Mesangial cell (primary cell): ENCODE measurements at places on chromosomes 5 and 9. TPM values are rescaled to one million over a fixed set of nuclear protein-coding genes. Genes with fewer than 3 reads are reported as not detected.

TCF7 gene
- 2.6 and 2.8 TPM in 2 replicates for total RNA-seq

INSL6 gene
- not detected in 2 replicates for total RNA-seq

PDGFRB gene
- 35.4 and 101 TPM in 2 replicates for total RNA-seq

PHAX gene
- 21.7 and 30.5 TPM in 2 replicates for total RNA-seq

SSNA1 gene
- total RNA-seq, result 79.7 and 97.1 TPM in 2 replicates

ZBED3 gene
- total RNA-seq, result 3.3 and 15.8 TPM in 2 replicates

C9orf78 gene
- total RNA-seq, result 17.0 and 24.0 TPM in 2 replicates

CACFD1 gene
- 6.5 and 29.3 TPM in 2 replicates for total RNA-seq

HAPLN1 gene
- 0.49 and 0.76 TPM in 2 replicates for total RNA-seq

C9orf153 gene
- 0.16 TPM in 1 of 2 replicates, not detected in the other for total RNA-seq

FOXD4 gene
- total RNA-seq, result 0.25 TPM in 1 of 2 replicates, not detected in the other

GLRA1 gene
- total RNA-seq, result not detected in 2 replicates

CTXN3 gene
- not detected in 2 replicates for total RNA-seq

TPPP gene
- 0.65 and 1.1 TPM in 2 replicates for total RNA-seq

ADRA1B gene
- total RNA-seq, result 3.1 and 3.8 TPM in 2 replicates

AJM1 gene
- total RNA-seq, result 0.81 and 1.5 TPM in 2 replicates

PROB1 gene
- total RNA-seq, result 3.1 and 3.4 TPM in 2 replicates

OCLN gene
- 6.0 and 16.5 TPM in 2 replicates for total RNA-seq

FBN2 gene
- total RNA-seq, result 24.6 and 28.3 TPM in 2 replicates

HMMR gene
- total RNA-seq, result 1.0 and 39.9 TPM in 2 replicates

KCNV2 gene
- total RNA-seq, result not detected in 2 replicates

SH3RF2 gene
- total RNA-seq, result 15.2 and 19.6 TPM in 2 replicates

PPP6C gene
- total RNA-seq, result 19.5 and 21.3 TPM in 2 replicates

MSX2 gene
- total RNA-seq, result 0.16 and 0.38 TPM in 2 replicates

FREM1 gene
- under 0.01 and 1.6 TPM in 2 replicates for total RNA-seq

LURAP1L gene
- total RNA-seq, result 3.9 and 4.1 TPM in 2 replicates

PPP3R2 gene
- total RNA-seq, result not detected in 2 replicates

PCDHA1 gene
- under 0.01 and 0.16 TPM in 2 replicates for total RNA-seq

GNA14 gene
- 0.49 and 0.51 TPM in 2 replicates for total RNA-seq

FGF1 gene
- 0.25 and 2.6 TPM in 2 replicates for total RNA-seq

TMEM171 gene
- total RNA-seq, result 8.1 and 9.1 TPM in 2 replicates

ADAMTS19 gene
- 0.13 and 0.16 TPM in 2 replicates for total RNA-seq

ZNF300 gene
- 3.7 and 4.1 TPM in 2 replicates for total RNA-seq

FOXD4L6 gene
- not detected in 2 replicates for total RNA-seq

UNC5A gene
- 0.25 and 0.33 TPM in 2 replicates for total RNA-seq

ACOT12 gene
- not detected in 2 replicates for total RNA-seq

SEMA4D gene
- total RNA-seq, result 5.9 and 23.7 TPM in 2 replicates

ZSWIM6 gene
- 9.3 and 13.8 TPM in 2 replicates for total RNA-seq

CDH9 gene
- total RNA-seq, result 0.25 TPM in 1 of 2 replicates, not detected in the other

TRMT10B gene
- total RNA-seq, result 1.8 and 1.9 TPM in 2 replicates

TMC1 gene
- total RNA-seq, result not detected in 2 replicates

PLPP7 gene
- 4.4 and 4.7 TPM in 2 replicates for total RNA-seq

NEUROG1 gene
- total RNA-seq, result not detected in 2 replicates

DCTN3 gene
- total RNA-seq, result 85.2 and 97.2 TPM in 2 replicates

LCN1 gene
- not detected in 2 replicates for total RNA-seq

BTNL8 gene
- total RNA-seq, result not detected in 2 replicates

PRDM9 gene
- not detected in 2 replicates for total RNA-seq

MRPL22 gene
- 18.0 and 31.8 TPM in 2 replicates for total RNA-seq

TPM2 gene
- 217 and 297 TPM in 2 replicates for total RNA-seq

IFNE gene
- total RNA-seq, result 0.25 TPM in 1 of 2 replicates, not detected in the other

ENTPD2 gene
- total RNA-seq, result not detected in 2 replicates

ALG2 gene
- total RNA-seq, result 29.3 and 38.0 TPM in 2 replicates

SLC12A2 gene
- total RNA-seq, result 14.5 and 16.1 TPM in 2 replicates

NPR3 gene
- total RNA-seq, result 0.81 and 3.0 TPM in 2 replicates

FOXD1 gene
- total RNA-seq, result 52.2 and 72.4 TPM in 2 replicates

NSG2 gene
- not detected in 2 replicates for total RNA-seq

SLIT3 gene
- total RNA-seq, result 18.9 and 52.4 TPM in 2 replicates

PCDHB5 gene
- total RNA-seq, result 0.33 and 1.5 TPM in 2 replicates
